ENCODE measurements at places on chromosomes 7 and 10.
A peak's percentile ranks its signal among the peaks of the same experiment; 100 is the strongest.

DNA sequence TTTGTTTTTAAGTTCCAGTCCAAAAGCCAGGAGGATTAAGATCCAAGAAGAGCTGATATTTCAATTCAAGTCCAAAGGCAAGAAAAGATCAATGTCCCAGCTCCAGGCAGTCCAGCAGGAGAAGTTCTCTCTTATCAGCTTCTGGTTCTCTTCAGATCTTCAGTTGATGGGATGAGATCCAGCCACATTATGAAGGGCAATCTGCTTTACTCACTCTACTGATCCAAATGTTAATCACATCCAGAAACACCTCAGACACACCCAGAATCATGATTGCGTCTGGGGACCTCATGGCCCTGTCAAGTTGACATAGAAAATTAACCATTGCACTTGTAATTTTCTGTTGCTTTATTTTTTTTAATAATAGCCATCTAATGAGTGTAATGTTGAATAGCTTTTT lies 178.4 kb downstream of the HERPUD2 start:
- no peak for DNase-seq

DNA sequence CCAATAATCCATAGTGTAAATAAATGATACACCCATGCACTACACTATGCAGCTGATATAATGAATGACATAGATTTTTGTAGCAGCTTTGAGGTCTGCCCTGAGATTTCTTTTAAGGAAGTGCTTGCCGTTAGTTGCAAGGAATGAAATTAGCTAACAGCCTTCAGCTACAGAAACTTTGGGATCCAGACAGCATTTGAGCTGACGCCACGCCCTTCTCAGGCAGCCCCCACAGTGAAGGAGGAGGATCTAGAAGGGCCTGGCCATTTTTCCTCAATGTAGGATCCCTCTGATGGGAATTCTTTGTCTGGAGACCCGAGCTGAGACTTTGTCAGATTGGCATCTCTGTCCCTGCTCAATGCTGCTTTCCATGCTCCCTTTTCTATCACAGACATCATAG lies 6.1 kb upstream of the PDK4 start:
- DNase-seq: no peak

DNA sequence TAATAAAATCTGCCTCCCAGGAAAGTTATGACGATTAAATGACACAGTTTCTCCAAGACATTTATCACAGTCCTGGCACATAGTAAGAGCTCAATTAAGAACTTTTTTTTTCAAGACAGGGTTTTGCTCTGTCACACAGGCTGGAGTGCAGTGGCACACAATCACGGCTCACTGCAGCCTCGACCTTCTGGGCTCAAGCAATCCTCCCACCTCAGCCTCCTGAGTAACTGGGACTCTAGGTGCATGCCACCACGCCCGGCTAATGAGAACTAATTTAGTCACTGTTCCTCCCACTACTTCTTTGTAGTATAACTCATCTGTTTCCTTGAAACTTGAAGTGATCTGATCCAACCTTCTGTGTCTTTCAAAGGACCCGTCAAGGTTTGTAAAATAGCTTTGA lies 42.2 kb upstream of the MXI1 start:
- no peak for DNase-seq

DNA sequence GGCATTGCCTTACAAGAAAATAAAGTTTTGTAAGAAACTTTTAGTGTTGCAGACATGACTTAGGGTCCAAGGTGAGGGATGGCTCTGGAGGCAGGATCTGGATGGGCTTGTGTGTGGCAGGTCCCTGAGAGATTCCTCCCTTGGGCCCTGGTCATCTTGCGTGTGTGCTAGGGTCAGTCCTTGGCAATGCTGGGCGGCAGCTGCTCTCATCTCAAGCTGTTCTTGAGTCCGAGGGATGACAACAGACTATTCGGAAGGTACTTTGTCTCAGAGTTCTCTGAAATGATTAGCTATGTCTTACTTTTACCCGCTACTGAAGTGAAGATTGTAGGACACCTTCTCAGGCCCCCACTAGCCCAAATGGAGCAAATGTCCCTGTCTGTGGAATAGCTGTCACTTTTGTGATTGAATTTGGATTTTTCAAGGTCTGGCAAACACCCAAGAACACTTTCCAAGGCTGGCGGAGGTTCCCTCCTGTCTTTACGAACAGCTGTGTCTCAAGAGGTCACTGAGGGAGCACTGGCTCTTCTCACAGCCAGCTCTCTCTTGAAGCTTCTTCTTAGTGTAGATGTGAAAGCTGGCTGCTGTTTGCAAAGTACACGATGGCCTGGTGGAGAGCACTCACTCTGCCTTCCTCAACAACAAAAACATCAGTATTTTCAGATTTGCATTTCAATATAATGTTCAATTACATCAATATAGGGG lies 253.6 kb downstream of the STK31 start:
- no peak for DNase-seq

GRCh38 chr10:104447331-104447730 lies 93.7 kb downstream of the CFAP58 start:
- DNase-seq: no peak

- no peak for DNase-seq
Observed at GRCh38 chr10:13969792-13970140, 361.0 kb downstream of the FRMD4A start.

- no peak for DNase-seq
Observed at GRCh38 chr7:37287131-37287855, 161.4 kb downstream of the ELMO1 start.

- DNase-seq: peak; percentile 10
Observed at GRCh38 chr10:48691812-48692528, 7.3 kb downstream of the WDFY4 start.

- DNase-seq: no peak
Observed at GRCh38 chr7:43353902-43354301, 229.0 kb upstream of the STK17A start.

DNA sequence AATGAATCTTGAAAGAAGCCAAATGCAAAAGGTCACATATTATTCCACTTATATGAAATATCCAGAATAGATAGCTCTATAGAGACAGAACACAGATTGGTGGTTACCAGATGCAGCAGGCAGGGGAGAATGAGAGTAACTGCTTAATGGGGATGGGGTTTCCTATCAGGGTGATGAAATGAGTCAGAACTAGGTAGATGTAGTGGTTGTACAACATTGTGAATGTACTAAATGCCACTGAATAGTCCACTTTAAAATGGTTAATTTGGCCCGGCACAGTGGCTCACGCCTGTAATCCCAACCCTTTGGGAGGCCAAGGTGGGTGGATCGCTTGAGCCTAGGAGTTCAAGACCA lies 9.4 kb upstream of the SLC25A28 start:
- DNase-seq: no peak

GRCh38 chr7:91344911-91345310 lies 80.7 kb downstream of the FZD1 start:
- no peak for DNase-seq

DNA sequence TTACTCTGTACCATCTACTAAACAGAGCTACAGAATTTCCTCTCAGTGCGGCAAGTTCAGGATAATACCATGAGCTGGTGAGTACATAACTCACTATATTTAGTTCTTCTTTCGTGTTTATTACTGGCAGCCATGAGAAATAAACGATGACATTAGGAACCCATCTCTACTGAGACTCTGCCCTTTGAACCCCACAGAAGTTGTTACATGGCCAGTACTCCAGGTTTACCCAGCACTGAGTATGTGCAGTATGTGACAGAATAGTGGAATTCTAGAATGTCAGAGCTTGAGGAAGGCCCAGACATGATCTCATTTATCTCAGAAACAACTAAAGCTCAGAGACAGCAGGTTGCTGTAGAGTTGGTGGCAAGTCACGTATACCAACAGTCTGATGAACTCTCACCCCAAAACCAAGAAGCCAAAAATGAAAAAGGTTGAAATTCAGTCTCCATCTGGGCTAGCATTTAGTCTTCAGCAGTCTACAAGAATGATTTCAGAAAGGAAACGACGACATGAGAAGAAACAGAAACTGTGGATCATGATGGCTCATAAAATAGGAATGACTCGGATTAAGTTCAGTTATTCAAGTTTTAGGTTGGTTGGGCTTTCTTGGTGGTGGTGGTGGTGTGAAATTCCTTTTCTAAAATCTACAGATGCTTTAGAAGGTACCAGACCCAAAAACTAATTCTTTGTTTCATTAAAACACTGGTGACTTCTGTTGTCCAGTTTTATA lies 78.5 kb downstream of the SORBS1 start:
- no peak for DNase-seq

DNA sequence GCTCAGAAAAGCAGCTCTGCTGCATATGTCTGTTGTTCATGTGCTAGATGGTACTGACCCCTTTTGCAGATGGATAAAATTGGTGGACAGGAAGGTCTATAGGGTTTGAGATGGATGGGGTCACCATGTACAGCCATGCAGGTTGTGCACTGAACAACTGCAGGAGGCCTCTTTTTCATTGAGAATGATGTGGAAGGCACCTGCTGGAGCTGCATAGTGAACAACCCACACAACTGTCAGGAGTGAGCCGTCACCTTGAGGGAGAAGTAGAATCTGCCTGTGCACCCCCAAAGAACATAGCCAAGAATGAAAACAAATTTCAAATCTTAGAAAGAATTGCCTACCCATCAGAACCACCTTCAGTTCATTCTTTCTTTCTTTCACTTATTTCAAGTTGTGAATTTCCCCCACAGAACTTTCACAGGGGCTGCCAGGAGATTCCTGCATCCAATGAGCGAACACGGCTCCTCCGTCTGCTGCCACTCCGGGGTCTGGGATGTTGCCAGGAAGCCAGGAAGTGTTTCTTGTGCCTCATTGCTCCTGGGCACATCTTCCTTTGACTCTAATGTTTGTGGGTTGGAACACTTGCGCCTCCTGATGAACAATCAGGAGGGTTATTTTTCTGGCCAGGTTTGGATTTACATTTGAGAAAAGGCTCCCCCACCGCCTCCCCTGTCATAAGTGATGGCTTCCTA lies 53.7 kb upstream of the DOCK1 start:
- DNase-seq: no peak

- no peak for DNase-seq
Observed at GRCh38 chr7:128812514-128813168, 17.6 kb upstream of the FLNC start.

DNA sequence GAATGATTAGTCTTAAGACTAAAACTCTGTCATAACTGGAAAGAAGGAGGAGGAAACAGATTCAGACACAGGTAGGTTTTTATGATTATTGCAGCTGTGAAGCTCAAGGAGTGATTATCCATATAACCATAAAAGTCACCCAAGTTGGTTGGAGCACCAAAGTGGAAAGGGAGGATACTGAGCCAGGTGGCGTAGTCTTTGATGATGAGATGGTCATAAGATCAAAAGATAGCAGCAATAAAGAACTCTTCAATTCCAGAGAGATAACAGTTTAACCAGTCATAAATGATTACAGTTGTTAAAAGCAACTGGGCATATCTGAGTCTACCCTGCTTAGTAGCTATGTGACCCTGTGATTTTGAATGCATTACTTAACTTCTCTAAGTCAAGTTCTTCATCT lies 8.4 kb downstream of the ABCB1 start:
- DNase-seq: no peak

DNA sequence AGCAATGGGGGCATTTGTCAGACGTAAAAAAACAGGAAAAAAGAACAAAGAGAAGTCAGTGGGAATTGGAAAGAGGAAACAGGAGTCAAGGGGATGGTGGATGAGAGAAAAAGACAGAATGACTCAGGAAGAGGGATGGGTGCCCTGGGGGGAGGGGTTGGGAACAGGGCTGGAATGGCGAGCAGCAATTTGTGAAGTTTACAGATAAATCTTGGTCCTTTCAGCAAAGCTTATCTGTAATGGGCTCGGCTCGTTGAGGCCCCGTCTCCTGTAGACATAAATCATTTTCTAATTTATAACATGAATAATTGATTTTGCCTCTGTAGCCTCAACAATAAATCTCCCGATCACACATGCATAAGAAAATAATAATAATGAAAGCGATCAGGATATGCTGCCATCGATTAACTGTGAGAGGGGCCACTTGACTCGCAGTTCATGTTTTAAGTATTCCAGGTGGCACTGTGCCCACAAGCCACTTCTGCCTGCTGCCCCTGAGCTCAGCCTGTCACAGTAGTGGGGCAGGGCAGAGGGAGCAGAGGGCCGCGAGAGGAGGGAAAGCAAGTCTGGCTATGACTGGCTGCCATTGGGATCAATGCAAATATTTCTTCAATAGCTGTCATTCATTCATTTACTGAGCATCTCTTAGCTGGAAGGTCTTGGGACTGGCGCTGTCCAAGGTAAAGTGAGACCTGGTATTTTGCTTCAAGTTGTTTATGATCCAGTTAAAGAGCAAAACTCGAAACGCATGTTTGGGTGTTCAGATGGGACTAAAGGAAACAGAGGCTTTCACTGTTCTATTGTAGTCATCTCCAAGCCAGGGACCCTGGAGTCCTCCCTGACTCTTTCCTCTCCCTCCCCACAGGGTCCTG lies 47.4 kb upstream of the R3HCC1L start:
- peak; percentile 42 for DNase-seq

GRCh38 chr10:19824381-19825342 lies 8.4 kb downstream of the PLXDC2 start:
- no peak for DNase-seq

GRCh38 chr10:1368842-1369171 lies 312.6 kb downstream of the WDR37 start:
- peak; percentile 0 for DNase-seq

DNA sequence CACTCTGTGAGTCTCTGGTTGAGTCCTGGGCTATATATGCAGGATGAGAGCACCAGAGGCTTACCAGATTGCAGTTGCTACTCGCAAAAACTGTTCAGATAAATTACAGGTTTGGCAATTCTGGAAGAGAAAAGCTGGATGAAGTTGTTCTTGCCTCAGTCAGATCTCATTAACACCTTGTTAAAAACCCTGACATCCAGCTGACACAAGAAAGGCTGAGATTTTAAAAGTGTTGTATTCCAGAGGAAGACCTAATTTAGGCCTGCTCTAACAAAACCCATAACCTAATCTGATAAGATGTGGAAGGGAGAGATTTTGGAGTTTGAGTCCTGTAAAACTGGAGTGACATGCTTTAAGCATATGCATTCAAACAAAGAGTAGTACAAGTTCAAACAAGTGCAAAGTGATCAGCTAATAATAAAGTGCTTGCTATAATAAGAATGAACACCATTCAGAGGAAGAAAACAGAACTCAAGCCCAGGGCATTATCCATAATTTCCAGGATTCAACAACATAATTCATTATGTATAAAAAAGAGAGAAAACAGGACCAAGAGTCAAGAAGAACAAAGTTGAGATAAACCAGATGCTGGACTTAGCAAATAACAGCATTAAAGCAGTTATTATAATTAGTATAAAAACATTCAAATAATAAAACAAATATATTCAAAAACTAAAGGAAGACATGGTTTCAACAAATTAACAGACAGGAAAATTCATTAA lies 135.5 kb downstream of the CD36 start:
- DNase-seq: no peak

- no peak for DNase-seq
Observed at GRCh38 chr10:90162271-90162853, 461.0 kb downstream of the KIF20B start.

GRCh38 chr7:123060446-123060845 lies 64.9 kb upstream of the TAS2R16 start:
- no peak for DNase-seq

Data from NCI-H524 (cell line).